ENCODE measurements at places on chromosomes 13 and 19.
A peak's percentile ranks its signal among the peaks of the same experiment; 100 is the strongest.

DNA sequence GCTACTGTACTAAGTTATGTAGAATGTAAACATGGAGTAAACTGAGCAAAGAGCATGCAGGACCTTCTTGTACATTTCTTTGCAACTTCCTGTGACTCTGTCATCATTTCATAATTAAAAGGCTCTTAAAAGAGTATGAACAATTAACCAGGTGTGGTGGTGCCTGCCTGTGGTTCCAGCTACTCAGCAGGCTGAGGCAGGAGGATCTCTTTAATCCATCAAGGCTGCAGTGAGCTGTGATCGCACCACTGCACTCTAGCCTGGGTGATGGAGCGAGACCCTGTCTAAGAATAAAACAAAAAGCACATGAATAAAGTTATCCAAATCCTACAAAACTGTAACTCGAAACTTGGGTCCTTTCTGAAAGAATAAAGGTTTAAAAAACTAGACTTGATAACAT lies 5.8 kb upstream of the SPACA7 start:
- DNase-seq = no peak

DNA sequence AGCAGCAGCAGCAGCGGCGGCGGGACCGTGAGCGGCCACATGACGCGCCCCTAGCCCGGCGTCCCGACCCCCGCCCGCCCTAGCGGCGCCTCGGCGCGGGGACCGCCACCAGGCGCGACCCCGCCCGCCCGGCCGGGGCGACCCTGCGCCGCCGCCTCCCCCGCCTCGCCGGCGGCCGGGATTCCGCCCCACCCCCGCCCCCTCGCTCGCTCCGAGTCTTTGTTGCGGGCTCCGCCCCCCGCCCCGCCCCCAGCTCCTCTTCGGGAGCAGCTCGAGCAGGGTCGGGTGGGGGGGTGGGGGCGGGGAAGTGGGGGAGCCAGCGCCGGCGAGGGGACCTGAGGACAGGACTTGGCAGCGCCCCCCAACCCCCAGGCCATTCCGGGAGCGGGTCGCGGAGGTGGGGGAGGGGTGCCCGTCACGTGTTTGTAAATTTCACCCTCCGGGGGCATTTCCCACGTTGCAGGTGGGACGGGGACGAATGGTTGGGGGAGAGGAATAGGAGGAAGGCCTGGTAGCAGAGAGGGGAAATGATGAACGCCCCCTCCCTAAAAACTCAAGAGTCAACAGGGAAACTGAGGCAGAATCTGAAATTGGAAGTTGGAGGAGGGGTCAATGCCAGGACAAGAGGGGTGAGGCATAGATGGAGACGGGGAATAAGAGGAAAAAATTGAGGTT lies at the start of gene OLFM2:
Gene OLFM2, minus strand, starts transcription at position 190 of the 675 bp plus-strand sequence. Its CDS starts 149 bp downstream, at position 41.
- peak; percentile 53 for DNase-seq

DNA sequence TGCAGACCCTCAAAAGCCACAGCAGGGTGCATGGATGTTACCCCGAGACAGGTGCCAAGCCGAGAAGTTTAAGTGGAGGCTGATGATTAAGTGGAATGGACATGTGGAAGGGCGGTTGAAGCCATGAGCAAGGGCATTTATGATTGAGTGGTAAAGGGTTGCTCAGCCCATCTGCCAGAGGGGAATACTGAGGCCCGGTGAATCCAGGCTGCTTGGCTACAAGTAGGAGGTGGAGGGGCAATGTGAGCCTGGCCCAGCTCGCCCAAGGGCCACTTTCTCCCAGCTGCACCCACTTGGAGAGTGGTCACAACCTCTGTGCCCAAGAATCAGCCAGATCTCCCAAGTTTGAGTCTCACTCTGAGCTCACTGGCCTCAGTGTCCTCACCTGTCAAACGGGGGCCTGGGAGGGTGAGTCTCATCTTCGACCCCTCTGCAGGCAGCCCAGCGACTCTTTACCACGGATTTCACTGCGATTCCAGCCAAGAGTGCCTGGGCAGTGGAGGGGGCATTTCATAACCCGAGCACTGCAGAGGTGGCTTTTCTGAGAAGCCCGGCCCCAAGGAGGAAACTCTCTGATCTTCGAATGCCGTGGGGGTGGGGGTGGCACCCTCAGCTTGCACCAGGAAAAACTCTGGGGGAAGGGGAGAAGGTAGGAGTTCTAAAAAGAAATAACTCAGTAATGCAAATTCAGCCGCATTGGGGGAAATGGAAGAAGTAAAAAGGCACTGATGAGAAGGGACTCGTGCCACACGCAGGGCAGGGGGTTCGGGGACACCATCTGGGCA lies 62.9 kb upstream of the KLF2 start:
- DNase-seq = no peak

DNA sequence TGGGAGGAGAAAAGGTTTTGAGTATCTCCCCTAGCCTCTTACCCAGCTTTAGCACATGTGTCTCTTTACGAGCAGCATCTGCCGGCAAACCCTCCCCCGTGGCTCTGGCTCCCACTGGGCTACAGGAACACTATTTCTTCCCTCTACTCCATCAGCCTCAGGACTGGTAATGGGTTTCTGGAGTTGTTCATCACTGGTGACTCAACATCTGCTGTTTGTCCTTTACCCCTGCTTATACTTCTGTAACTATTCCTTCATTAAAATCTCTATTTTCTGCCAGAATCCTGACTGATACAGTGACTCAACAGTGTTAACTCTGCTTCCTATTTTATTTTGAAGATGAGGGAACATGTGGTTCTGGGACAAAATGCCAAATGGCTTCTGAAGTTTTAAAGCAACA lies 437.3 kb upstream of the HTR2A start:
- no peak for DNase-seq

GRCh38 chr13:109160357-109160756 lies 530.9 kb downstream of the MYO16 start:
- no peak for DNase-seq

GRCh38 chr19:20385061-20385460 lies 180.5 kb downstream of the ZNF737 start:
- no peak for DNase-seq

DNA sequence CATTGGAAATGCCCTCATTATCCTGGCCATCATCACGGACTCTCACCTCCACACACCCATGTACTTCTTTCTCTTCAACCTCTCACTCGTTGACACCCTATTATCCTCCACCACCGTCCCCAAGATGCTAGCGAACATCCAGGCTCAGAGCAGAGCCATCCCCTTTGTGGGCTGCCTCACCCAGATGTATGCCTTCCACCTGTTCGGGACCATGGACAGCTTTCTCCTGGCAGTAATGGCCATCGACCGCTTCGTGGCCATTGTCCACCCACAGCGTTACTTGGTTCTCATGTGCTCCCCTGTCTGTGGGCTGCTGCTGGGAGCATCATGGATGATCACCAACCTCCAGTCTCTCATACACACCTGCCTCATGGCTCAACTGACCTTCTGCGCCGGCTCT lies 5.2 kb downstream of the OR1I1 start:
- DNase-seq = no peak

GRCh38 chr19:3801412-3802096 lies 15.4 kb upstream of the MATK start:
- peak; percentile 62 for DNase-seq

DNA sequence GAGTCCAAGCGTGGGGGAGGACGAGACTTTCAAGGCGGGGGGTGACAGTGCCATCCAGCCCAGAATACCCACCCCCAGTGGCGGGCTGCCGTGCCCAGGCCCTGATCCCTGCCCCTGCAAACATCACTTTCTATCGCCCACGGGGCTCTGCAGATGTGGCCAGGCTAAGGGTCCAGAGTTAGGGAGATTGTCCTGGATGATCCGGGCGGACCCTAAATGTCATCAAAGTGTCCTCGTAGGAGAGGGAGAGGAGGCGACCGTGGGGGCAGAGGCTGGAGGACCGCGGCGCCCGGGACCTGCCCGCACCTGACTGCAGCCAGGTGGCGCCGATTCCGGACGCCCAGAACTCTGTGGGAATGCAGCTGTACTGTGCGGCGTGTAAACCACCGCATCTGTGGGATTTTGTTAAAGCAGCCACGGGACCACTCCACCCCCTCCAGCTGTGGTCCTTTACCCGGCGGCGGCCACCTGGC lies 32.4 kb downstream of the GJA3 start:
- DNase-seq = no peak
